ENCODE measurements at places on chromosomes 7 and 10. TPM values are rescaled to one million over a fixed set of nuclear protein-coding genes. Genes with fewer than 3 reads are reported as not detected.

ZCWPW1 gene
- 7.0 TPM for total RNA-seq

CALML3 gene
- not detected for total RNA-seq

CALY gene
- 3.6 TPM for total RNA-seq

TEX47 gene
- total RNA-seq, result not detected

INPP5A gene
- 248 TPM for total RNA-seq

IFIT2 gene
- total RNA-seq, result 3.2 TPM

ANXA8L1 gene
- not detected for total RNA-seq

CALHM2 gene
- 58.2 TPM for total RNA-seq

GNAT3 gene
- total RNA-seq, result not detected

CTAGE8 gene
- 0.42 TPM for total RNA-seq

PCBD1 gene
- 102 TPM for total RNA-seq

GFRA1 gene
- 73.0 TPM for total RNA-seq

OR2A1 gene
- not detected for total RNA-seq

STOX1 gene
- total RNA-seq, result 3.0 TPM

VSTM4 gene
- 21.4 TPM for total RNA-seq

FAM237B gene
- total RNA-seq, result not detected

COL13A1 gene
- total RNA-seq, result 3.3 TPM

PRSS37 gene
- not detected for total RNA-seq

BZW2 gene
- total RNA-seq, result 58.1 TPM

ASAH2 gene
- 1.1 TPM for total RNA-seq

HOXA1 gene
- 0.42 TPM for total RNA-seq

KLF14 gene
- total RNA-seq, result 0.26 TPM

LRRN3 gene
- total RNA-seq, result 1.3 TPM

KIAA1217 gene
- 12.0 TPM for total RNA-seq

DGKI gene
- 0.66 TPM for total RNA-seq

PROSER2 gene
- 2.5 TPM for total RNA-seq

MYL7 gene
- not detected for total RNA-seq

CCDC3 gene
- total RNA-seq, result 79.1 TPM

FANK1 gene
- 2.1 TPM for total RNA-seq

NEUROG3 gene
- total RNA-seq, result not detected

LRRC17 gene
- total RNA-seq, result 0.83 TPM

VKORC1L1 gene
- total RNA-seq, result 27.3 TPM

PRRT4 gene
- total RNA-seq, result 0.42 TPM

SUGCT gene
- total RNA-seq, result 15.0 TPM

FZD1 gene
- total RNA-seq, result 12.0 TPM

POLR1F gene
- 12.5 TPM for total RNA-seq

RUFY2 gene
- total RNA-seq, result 14.8 TPM

MRLN gene
- not detected for total RNA-seq

SYNPO2L gene
- total RNA-seq, result not detected

USP54 gene
- 45.6 TPM for total RNA-seq

LHFPL3 gene
- total RNA-seq, result not detected

LRMDA gene
- total RNA-seq, result 29.7 TPM

PTPRE gene
- total RNA-seq, result 22.4 TPM

PDGFA gene
- 142 TPM for total RNA-seq

ANTXRL gene
- total RNA-seq, result not detected

Data from esophagus muscularis mucosa (tissue), 4 donors.